PC-9 (cell line): ENCODE measurements at places on chromosomes 2 and 18. TPM values are rescaled to one million over a fixed set of nuclear protein-coding genes. Genes with fewer than 3 reads are reported as not detected.

GRCh38 chr2:160813506-160813858 lies 319.9 kb upstream of the RBMS1 start:
- H3K4me1 ChIP-seq, result no peaks in the 10 kb centered on the region
- H3K27me3 ChIP-seq, result no peaks in the 10 kb centered on the region
- no peak for DNase-seq

DNA sequence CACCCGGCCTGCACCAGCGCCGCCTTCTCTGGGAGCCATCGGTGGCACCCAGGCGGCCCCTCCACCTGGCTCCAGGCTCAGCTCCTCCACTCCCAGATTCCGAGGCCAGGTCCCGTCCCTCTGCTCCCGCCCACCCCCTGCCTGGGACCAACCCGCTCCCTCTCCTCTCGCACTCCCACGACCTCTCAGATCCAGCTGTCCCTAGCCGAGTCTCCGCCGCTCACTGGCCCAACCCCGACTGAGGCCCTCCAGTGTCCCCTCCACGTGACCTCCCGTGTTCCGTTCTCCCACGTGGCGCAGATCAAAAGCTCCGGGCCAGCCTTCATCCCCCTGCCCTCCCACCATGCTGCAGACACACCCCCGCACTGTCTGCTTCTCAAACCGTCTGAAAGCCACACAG lies 14.4 kb upstream of the SALL3 start:
- no peak overlapping the region for H3K4me3 ChIP-seq
- H3K36me3 ChIP-seq, result no peaks in the 10 kb centered on the region
- no peaks in the 10 kb centered on the region for H3K4me1 ChIP-seq
- DNase-seq, result no peak
- H3K27ac ChIP-seq, result no peak overlapping the region

DNA sequence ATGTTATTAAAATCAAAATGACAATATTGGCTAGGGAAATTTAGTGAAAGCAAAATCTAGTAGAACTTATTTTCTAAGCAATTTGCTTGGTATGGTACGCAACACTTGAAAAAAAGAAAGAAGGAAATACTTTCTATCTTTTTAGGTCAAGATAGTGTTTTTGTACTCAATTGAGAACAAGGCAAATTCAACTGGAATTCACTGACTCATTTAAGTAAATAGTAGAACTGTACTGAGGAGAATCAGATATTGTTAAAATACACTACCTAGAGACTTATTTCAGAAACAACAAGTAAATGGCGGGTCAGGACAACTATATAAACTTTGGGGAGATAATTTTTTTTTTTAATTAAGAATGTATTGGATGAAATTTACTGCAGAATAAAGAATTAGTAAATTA lies 18.9 kb downstream of the ZRANB3 start:
- no peak overlapping the region for H3K4me3 ChIP-seq
- H3K27me3 ChIP-seq, result no peaks in the 10 kb centered on the region
- H3K36me3 ChIP-seq, result peaks cover 5% of the 10 kb centered on the region; the same call in 1 of the 2 replicates

GRCh38 chr2:47645246-47645645 lies 137.7 kb upstream of the MSH6 start:
- H3K4me1 ChIP-seq, result peaks cover 14% of the 10 kb centered on the region
- H3K4me3 ChIP-seq, result no peak overlapping the region
- DNase-seq, result no peak

- no peak overlapping the region for H3K27ac ChIP-seq
- peaks cover 52% of the 10 kb centered on the region for H3K4me1 ChIP-seq
- no peak overlapping the region for H3K4me3 ChIP-seq
- peak; percentile 68 for DNase-seq
These were observed 63.6 kb downstream of the CLHC1 start for GRCh38 chr2:55168221-55169154.

DNA sequence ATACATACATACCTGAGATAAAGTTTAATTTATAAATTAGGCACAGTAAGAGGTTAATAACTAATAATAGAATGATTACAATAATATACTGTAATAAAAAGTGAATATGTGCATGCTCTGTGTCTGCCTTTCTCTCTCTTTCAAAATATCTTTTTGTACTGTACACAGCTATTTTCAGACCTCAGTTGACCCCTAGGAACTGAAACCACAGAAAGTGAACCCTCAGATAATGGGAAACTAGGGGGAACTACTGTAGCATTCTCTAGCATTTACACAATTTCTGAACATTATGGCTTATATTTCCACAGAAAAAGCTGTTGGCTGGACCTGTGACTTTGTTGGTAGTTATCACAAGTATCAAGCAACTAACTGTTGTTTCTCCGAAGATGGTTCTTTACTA lies 25.9 kb downstream of the WDR75 start:
- no peak overlapping the region for H3K27ac ChIP-seq
- peaks cover 12% of the 10 kb centered on the region for H3K36me3 ChIP-seq
- DNase-seq, result no peak
- no peak overlapping the region for H3K4me3 ChIP-seq
- H3K4me1 ChIP-seq, result no peaks in the 10 kb centered on the region

- H3K36me3 ChIP-seq, result no peaks in the 10 kb centered on the region
- H3K27me3 ChIP-seq, result no peaks in the 10 kb centered on the region
- peak; percentile 47 for DNase-seq
- H3K27ac ChIP-seq, result no peak overlapping the region
- peaks cover 31% of the 10 kb centered on the region for H3K4me1 ChIP-seq
These were observed 160.7 kb upstream of the NT5C1B start for GRCh38 chr2:18749912-18750526.

DNA sequence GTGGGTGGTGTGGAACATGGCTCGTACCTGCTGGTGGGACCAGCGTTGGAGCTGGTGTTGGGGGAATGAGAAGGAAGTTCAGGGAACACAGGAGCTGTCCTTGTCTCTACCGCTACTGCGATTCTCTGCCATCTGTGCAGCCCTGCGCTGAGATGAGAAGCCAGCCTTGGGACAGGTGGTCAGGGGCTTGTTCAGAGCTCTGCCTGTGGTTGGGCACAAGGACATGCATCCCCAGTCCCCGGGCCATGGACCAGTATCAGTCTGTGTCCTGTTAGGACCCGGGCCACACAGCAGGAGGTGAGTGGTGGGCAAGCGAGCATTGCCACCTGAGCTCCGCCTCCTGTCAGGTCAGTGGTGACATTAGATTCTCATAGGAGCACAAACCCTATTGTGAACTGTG lies 164.4 kb downstream of the TSN start:
- no peak overlapping the region for H3K4me3 ChIP-seq
- DNase-seq, result no peak
- H3K4me1 ChIP-seq, result no peaks in the 10 kb centered on the region
- H3K27me3 ChIP-seq, result peaks cover 9% of the 10 kb centered on the region; the same call in 1 of the 2 replicates
- no peaks in the 10 kb centered on the region for H3K36me3 ChIP-seq

- no peaks in the 10 kb centered on the region for H3K27me3 ChIP-seq
- H3K27ac ChIP-seq, result peak overlapping the region; percentile 81
- H3K4me1 ChIP-seq, result peaks cover 44% of the 10 kb centered on the region
- no peaks in the 10 kb centered on the region for H3K36me3 ChIP-seq
- no peak for DNase-seq
- no peak overlapping the region for H3K4me3 ChIP-seq
These were observed 2.5 kb upstream of the SH3RF3 start for GRCh38 chr2:109126501-109126860.

- H3K4me1 ChIP-seq, result peaks cover 44% of the 10 kb centered on the region
- peak overlapping the region; percentile 53 for H3K27ac ChIP-seq
- H3K4me3 ChIP-seq, result peak overlapping the region; percentile 51
- H3K36me3 ChIP-seq, result peaks cover 37% of the 10 kb centered on the region
- peak; percentile 76 for DNase-seq
These were observed 1.1 kb upstream of the FARP2 start for GRCh38 chr2:241354668-241355658.

DNA sequence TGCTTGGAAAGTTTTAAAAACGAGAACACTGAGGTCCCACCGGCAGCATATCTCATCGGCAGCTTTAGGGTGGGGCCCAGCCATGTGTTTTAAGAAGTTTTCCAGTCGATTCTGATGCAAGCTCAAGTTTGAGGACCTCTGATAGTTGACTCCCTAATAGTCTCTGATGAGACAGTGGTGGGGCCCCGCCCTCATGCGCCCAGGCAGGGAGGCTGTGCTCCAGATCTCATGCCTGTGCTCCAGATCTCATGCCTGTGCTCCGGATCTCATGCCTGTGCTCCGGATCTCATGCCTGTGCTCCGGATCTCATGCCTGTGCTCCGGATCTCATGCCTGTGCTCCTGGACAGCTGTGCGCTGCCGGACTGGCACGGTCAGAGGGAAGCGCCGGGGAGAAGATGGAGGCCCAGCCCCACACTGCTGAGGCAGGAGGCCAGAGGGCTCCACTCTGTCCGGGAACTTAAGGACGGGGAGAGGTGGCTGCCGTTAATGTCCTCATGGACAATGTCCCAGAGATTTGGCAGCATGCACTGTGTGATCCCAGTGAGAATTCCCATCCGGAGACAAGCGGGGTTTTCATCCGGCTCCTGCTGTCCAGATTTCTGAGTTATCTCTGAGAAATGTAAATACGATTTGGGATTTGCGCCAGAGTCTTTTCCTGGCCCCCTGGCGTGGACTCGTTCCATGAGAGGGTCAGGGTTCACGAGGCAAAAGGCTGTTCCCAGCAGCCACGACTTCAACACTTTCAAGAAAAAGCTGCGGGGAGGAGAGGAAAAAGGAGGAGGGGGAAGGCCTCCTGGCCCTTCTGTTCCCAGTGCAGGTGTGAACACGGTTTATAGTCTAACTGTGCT lies 9.4 kb upstream of the COLEC11 start:
- peaks cover 31% of the 10 kb centered on the region for H3K36me3 ChIP-seq
- H3K27me3 ChIP-seq, result no peaks in the 10 kb centered on the region
- no peak overlapping the region for H3K4me3 ChIP-seq
- no peak overlapping the region for H3K27ac ChIP-seq
- no peak for DNase-seq

DNA sequence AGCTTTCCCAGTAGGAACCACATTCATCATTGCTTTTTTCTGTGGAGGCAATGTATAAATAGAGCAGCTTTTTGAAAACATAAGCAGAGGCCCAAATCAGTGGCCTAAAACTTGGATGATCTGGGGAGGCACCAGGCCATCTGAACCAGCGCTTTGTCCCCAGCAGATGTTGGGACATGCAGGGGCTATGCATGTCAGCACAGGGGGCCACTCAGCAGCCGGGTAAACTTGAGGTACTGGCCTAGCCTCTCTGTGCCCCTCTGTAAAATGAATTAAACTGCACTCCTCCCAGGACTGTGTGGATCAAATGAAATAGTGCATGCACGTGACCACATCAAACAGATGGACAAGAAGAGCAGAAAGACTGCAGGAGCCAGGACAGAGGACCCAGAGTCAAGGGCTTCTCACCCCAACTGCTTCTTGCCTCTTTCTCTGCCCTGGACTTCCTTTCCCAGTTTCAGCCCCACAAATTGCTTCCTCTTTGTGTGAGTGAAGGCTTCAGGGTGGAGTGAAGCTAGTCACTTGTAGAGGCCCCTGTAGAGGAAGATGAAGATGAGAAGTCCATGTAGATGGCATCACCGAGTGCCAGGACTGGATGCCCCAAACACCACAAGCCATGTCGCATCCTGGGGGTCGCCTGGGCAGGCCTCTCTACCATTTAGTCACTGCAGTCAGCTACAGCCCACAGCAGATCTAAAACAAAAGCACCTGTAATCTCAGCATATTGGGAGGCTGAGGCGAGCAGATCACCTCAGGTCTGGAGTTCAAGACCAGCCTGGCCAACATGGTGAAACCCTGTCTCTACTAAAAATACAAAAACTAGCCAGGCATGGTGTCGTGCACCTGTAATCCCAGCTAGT lies 53.2 kb downstream of the IMPA2 start:
- no peak for DNase-seq
- H3K36me3 ChIP-seq, result no peaks in the 10 kb centered on the region
- no peak overlapping the region for H3K27ac ChIP-seq
- no peaks in the 10 kb centered on the region for H3K27me3 ChIP-seq
- no peak overlapping the region for H3K4me3 ChIP-seq

GRCh38 chr2:160337728-160338127 lies 137.7 kb upstream of the ITGB6 start:
- no peak overlapping the region for H3K4me3 ChIP-seq
- no peaks in the 10 kb centered on the region for H3K36me3 ChIP-seq
- H3K4me1 ChIP-seq, result peaks cover 33% of the 10 kb centered on the region
- no peak overlapping the region for H3K27ac ChIP-seq
- no peaks in the 10 kb centered on the region for H3K27me3 ChIP-seq

AMER3 gene
- not detected in 2 replicates for total RNA-seq

CFAP53 gene
- total RNA-seq, result 1.9 and 2.1 TPM in 2 replicates

TFPI gene
- total RNA-seq, result 35.5 and 65.7 TPM in 2 replicates

FKBP1B gene
- 4.5 and 4.6 TPM in 2 replicates for total RNA-seq
